Choroid plexus epithelial cell (primary cell): ENCODE measurements at places on chromosomes 4 and X.
A peak's percentile ranks its signal among the peaks of the same experiment; 100 is the strongest.

GRCh38 chr4:99564921-99565320 lies 1.1 kb upstream of the TRMT10A start:
- DNase-seq = no peak

DNA sequence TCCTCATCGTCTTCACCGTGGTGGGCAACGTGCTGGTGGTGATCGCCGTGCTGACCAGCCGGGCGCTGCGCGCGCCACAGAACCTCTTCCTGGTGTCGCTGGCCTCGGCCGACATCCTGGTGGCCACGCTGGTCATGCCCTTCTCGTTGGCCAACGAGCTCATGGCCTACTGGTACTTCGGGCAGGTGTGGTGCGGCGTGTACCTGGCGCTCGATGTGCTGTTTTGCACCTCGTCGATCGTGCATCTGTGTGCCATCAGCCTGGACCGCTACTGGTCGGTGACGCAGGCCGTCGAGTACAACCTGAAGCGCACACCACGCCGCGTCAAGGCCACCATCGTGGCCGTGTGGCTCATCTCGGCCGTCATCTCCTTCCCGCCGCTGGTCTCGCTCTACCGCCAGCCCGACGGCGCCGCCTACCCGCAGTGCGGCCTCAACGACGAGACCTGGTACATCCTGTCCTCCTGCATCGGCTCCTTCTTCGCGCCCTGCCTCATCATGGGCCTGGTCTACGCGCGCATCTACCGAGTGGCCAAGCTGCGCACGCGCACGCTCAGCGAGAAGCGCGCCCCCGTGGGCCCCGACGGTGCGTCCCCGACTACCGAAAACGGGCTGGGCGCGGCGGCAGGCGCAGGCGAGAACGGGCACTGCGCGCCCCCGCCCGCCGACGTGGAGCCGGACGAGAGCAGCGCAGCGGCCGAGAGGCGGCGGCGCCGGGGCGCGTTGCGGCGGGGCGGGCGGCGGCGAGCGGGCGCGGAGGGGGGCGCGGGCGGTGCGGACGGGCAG lies 792 bp downstream of the ADRA2C start:
- peak; percentile 2 for DNase-seq

DNA sequence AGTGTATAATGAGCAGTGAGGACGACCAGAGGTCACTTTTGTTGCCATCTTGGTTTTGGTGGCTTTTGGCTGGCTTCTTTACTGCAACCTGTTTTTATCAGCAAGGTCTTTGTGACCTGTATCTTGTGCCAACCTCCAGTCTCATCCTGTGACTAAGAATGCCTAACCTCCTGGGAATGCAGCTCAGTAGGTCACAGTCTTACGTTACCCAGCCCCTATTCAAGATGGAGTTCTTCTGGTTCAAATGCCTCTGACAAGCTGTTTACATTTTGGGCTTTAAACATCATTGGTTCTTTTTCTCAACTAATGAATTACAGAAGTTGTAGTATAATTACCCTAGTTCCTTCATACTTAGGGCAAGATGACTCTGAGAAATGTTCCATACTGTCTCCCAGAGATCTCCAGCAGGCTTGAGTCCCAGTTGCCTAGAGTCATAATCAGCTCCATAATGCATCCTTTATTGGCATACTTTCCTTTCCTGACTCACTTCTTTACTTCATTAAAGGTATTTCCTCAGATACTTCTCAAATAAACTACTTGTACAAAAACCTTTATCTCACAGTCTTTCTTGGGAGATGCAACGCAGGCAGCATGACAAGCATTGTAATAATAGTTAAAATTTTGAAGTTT lies 136.5 kb downstream of the KDM6A start:
- DNase-seq = no peak

- DNase-seq = peak; percentile 90
Observed at GRCh38 chrX:46582966-46583365, 9.4 kb downstream of the CHST7 start.

DNA sequence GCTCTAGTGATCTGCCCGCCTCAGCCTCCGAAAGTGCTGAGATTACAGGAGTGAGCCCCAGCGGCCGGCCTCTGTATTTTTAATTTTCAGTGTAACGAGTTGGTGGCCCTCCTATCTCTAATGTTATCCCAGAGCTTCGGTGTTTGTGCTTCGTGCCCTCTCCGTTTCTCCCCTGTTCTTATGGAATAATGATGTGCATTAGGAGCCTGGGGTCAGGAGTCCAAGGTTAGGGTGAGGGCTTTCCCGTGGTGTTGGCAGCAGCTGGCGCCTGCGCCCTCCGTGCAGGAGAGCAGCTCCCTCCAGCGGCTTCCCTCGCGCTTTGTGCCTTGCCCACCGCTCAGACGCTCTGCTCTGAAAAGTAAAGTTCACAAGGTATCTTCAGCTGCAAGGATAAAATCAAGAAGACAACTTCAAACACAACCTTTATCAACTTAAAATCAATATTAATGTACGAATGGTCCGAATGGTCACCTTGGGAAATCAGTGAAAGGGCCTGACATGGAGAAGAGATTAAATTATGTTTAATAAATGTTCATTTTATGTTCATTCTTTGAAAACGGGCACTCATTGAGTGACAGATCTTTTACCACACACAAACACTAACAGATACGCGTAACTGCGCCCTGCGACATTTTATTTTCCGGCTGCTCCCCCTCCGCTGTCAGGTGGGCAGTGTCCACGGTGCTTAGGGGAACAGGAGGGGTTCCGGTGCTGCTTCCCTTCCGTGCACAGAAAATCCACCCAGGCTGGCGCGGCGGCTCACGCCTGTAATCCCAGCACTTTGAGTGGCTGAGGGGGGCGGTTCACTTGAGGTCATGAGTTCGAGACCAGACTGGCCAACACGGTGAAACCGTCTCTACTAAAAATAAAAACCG lies 62.4 kb downstream of the TRAPPC11 start:
- peak; percentile 55 for DNase-seq

GRCh38 chrX:30153881-30154260 lies 61.5 kb upstream of the MAGEB2 start:
- DNase-seq = peak; percentile 64

- peak; percentile 72 for DNase-seq
Observed at GRCh38 chrX:40266490-40267333, 169.0 kb upstream of the BCOR start.

- no peak for DNase-seq
Observed at GRCh38 chr4:151671541-151672059, 89.2 kb downstream of the GATB start.

- no peak for DNase-seq
Observed at GRCh38 chr4:2907706-2908293, 55.4 kb downstream of the NOP14 start.

GRCh38 chrX:40660381-40660780 lies 13.0 kb upstream of the CXorf38 start:
- no peak for DNase-seq

DNA sequence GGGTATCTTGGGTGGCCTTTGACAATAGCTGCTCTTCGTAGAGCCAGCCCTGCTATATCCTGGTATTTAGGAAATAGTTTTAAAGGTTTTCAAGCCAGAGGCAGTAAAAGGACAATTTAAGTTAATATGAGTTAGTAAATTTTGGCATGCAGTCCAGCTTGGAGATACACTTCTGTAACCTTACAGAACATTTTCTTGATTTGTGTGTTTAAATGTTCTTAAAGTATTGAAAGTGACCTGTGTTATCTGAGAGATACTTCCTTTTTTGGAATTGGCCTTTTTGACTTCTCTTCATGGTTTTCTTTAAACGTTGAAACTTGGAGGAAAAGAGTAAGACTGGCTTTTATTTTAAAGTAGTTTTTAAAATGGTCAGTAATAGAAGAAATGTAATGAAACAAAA lies 25.5 kb downstream of the PDLIM5 start:
- no peak for DNase-seq

- DNase-seq = no peak
Observed at GRCh38 chr4:102847687-102848086, 20.3 kb upstream of the UBE2D3 start.

DNA sequence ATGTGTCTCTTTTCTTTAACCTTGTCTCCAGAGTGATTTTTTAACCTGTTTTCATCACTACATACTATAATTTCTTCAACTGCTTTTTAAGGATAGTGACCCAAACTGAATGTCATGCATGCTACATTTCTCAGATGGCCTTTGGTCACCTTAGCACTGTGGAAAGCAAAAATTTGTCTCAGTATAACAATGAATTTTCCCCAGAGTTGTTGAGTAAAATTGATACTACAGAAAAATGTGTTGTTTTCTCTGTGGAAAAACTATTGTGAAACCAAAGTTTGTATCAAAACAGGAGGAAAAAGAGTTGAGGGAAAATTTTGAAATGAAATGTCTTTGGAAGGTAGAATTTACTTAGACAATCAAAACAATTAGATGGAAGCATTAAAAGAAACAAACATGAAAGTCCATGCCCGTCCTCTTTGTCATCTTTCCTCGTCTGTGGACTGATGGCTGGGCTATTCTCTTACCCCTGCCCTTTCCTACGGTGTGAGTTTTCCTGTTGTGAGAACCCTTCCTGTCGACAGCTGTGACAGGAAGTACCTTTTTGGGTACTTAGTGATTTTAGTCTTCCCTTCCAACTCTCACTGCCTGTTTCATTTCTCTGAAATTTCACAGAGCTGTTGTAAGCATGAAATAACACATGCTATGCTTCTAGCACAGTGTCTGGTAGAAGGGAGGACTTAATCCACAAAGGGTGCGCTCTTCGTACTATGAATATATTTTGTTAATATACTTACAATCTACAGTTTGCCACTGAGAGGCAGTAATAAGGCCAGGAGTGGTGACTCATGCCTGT lies 50.8 kb downstream of the LRP2BP start:
- DNase-seq = peak; percentile 36

- DNase-seq = peak; percentile 94
Observed at GRCh38 chr4:118918388-118918787, 29.7 kb downstream of the SYNPO2 start.

DNA sequence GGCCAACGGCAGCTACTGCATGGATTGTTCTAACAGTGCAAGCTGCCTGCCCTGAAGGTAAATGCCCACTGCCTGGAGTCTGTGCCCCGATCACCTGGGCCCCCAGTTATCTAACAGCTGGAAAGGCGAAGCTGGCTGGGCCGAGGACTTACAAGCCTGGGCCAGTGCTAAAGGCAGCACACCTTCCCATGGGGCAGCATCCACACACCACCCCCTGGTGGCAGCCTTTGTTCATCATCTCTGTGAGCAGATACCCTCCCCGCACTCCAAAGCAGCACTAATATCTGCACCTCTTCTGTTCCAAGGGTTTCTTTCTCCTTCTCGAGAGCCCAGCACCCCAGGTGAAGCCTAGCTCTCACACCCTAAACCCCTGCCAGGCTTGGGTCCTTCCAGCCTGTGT lies 7.6 kb downstream of the SLC2A9 start:
- peak; percentile 70 for DNase-seq

DNA sequence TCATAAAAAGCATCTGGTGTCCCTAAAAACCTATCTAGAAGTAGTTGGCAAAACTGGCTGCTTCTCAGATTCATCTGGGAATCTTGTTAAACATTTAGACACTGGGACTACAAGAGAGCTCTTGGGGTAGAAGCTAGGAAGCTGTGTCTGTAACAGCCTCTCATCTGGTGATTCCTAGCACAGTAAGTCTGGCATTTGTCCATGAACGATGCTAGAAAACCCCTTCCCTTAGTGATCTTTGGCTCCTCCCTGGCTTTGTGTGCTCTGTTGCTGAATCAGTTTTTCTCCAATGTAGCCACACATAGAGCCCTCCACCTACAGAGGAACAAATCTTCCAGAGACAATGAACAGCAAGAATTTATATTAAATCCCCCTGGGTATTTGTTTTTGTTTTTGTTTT lies 951.7 kb upstream of the LCORL start:
- DNase-seq = no peak

GRCh38 chr4:106022454-106022853 lies 127.2 kb downstream of the NPNT start:
- no peak for DNase-seq

DNA sequence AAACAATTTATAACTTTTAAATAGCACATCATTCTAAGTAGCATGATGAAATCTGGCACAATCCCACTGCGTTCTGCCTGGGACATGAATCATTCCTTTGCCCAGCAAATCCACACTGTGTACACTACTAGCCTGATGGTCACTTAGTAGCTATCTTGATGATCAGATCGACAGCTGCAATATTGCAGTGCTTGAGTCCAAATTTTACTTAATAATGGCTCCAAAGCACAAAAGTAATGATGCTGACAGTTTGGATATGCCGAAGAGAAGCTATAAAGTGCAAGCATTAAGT lies 86.6 kb upstream of the NPNT start:
- DNase-seq = peak; percentile 94

DNA sequence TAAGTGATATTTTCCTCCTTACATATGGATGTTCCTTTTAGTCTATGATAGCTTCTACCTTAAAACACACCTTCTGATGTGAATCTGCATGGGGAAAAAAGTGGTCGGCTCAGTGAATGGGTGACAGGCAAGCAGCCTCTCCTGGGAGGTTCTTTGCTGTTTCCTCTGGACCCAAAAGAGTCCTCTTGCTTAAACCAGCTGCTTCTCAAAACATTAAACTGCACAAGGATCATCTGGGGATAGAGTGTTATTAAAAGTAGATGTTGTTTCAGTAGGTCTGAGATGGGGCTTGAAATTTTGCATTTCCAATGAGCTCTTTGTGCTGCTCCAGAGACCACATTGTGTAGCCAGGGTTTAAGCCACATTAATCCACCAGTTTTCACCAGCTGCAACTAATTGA lies 452.9 kb downstream of the IL1RAPL1 start:
- DNase-seq = no peak

DNA sequence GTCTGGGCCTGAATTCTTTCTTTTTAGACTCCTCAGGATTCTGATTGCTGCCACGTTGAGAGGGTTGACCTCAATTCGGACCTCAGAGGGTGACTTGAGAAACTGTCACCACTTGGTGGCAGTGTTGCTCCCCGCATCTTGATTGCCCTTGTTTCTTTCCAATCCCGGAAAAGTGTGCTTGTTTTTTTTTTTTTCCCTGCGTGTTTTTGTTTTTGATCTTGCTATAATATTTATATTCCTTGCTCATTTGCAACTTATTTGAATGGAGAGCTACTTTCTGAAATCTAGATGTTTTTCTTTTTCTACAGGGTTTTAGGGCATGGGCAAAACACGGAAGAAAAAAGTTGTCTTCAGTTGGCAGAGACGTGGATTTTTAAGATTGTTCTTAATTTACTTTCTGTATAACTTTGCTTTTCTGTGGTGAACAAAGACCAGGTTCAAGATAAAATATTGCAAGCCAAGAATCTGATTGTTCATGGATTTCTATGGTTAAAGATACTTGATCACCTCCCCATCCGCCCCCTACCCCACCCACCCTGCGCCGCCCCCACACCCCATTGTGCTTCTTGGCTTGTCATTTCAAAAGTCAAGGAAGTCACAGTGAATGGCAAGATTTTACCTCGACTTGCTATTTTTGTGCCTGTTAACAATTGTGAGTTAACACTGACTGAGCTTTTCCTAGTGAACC lies 102.0 kb downstream of the PTTG2 start:
- DNase-seq = peak; percentile 89

- DNase-seq = no peak
Observed at GRCh38 chrX:39714471-39714870, 383.3 kb downstream of the BCOR start.
